ENCODE measurements at places on chromosomes 13 and 19.

- DNase-seq, result no peak
Observed at GRCh38 chr19:33389421-33390100, 16.1 kb downstream of the CEBPG start.

DNA sequence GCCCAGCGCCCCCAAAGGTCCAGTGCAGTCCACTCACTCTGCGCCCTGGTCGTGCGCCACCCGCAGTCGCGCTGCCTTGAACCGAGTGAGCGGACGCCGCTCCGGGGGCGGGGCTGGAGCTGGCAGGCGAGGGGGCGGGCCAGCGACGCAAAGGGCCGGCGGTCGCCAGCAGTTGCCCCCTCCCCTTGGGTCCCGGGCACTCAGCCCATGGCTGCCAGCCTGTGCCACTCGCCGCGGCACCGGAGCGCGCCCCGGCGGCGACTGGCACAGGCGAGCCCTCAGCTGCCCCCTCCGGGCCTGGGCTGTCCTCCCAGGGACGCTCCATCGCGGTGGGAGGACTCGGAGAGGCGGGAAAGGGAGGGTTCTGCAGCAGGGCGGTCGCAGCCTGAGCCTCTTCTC lies at the start of gene S1PR5:
Gene S1PR5 (minus strand): TSS at position 87 of the 399 bp plus-strand sequence. CDS start 2,436 bp downstream, outside the sequence.
- peak; percentile 31 for DNase-seq

- DNase-seq, result peak; percentile 50
Observed at GRCh38 chr13:113034451-113035212, 65.6 kb downstream of the MCF2L start.

DNA sequence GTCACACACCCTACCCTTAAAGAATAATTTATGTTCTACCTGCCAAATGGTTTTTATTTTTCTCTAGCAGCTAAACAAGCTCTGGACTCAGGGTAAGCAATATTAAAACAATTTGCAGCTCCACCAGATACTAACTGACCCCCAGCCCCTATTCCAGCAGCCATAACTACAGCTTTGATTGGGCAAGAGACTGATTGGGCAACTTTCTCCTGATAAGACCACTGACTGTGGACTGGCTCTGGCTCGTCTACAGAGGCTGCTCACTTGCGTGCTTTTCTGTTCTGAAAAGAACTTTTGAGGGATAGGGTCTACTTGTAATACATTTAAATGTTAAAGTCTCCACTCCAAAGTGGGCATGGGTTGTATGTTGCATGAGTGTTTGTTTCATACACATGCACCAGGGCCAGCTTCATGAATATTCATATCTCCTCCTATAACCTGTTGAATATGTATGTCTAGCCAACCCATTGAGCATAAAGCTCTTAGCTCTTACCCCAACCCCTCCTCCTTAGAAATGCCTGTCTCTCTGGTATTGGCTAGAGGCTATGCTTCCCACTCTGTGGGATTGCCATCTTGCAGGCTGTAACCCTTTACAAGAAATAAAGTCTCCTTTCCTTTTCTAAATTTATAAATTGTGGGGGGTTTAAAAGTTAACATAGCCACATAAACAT lies 19.9 kb downstream of the OR7A5 start:
- DNase-seq, result no peak

DNA sequence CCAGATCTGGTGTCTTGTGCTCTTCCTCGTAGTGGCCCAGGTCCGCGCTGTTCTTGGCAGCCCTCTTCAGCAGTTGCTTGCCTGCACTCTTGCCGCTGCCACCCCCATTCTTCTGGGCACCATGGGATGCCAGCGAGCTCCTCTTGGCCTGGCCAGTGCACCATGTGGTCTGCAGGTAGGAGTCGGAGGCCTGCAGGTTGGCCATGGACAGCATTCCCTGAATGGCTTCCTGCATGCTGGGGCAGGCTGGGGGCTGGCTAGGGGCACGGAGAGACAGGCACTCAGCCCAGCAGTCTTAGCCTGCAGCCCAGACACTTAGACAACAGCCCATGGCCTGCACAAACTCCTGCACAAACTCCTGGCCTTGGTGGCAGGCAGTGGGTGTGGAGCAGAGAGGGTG lies 234.9 kb downstream of the TUBA3C start:
- no peak for DNase-seq

- DNase-seq, result peak; percentile 77
Observed at GRCh38 chr19:1455336-1456120, 5.6 kb downstream of the APC2 start.

All from right cardiac atrium (tissue), 5 donors.